ENCODE measurements at places on chromosomes 12 and 14. TPM values are rescaled to one million over a fixed set of nuclear protein-coding genes. Genes with fewer than 3 reads are reported as not detected.

FOXN4 gene
- polyA plus RNA-seq: not detected

SLC4A8 gene
- polyA plus RNA-seq: 1.1 TPM

RAB21 gene
- polyA plus RNA-seq: 18.7 TPM

- DNase-seq: no peak
Observed at GRCh38 chr14:102764220-102764671, 13.0 kb upstream of the TRAF3 start.

DNA sequence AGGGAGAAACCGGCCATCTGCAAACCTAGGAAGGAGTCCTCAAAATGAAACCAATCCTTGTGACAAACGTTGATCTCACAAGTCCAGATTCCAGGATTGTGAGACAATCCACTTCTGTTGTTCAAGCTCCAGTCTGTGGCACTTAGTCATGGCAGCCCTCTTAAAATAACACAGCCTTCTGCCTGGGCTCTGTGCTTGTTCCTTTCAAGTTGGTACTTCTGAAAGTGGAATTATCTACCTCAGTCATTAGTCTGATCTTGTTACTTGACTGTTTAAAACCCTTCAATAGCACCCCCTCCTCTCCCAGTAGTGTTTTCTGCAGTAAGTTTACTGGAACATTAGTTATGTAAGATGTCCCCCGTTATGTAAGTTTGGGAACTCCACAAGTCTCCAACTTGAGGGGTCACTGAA, 111.0 kb upstream of the HIF1A start:
- no peak for DNase-seq

DNA sequence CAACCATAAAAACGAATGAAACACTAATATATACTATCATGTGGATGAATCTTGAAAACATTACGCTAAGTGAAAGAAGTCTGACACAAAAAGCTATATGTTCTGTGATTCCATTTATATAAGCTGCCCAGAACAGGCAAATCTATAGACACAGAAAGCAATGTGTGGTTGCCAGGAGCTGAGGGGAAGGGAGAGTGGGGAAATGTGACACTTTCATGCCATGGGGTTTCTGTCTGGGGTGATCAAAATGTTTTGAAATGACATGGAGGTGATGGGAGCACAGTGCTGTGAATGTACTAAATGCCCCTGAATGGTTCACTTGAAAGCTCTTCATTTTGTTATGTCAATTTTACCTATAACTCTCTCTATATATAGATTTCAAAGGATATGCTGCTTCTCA, 30.1 kb downstream of the ATG14 start:
- DNase-seq: no peak

DNA sequence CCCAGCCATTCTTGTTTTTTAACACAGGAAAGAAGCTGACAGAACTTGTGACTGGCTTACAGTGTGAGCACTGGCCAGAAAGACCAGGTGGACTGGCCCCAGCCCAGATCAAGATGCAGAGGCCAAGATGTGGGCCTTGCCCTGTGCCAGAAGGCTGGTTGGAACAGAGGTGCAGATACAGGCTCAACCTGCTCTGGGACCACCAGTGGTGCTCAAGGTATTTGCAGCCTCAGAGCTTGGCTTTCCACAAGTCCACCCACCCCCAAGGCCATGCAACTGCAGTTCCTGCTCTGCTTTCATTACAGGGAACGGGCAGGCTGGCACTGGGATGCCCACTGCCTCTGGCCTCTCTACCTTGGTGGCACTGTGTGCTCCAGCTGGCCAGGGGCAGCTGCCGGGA, 23.3 kb downstream of the ZFC3H1 start:
- DNase-seq: no peak

DNA sequence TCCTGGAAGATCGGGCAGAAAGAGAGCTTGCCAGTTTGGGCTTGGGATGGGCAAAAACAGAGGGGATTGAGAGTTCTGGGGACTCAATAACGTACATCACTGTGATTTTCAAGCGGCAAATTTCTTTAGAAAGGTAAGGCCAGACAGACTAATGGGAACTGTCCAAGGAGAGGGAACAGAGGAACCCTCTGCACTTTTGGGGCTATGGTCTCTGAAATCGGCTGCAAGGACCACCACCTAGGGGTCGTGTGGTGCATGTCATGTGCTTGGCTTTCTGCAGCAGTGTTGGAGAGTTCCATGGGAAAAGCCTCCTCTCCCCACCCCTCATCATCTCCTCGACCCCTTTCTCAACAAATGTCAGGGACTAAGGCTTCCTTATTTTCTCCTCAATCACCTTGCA, 79.6 kb downstream of the PPM1A start:
- DNase-seq: no peak

GRCh38 chr14:45811155-45811554, 558.2 kb upstream of the MIS18BP1 start:
- DNase-seq: no peak

DNA sequence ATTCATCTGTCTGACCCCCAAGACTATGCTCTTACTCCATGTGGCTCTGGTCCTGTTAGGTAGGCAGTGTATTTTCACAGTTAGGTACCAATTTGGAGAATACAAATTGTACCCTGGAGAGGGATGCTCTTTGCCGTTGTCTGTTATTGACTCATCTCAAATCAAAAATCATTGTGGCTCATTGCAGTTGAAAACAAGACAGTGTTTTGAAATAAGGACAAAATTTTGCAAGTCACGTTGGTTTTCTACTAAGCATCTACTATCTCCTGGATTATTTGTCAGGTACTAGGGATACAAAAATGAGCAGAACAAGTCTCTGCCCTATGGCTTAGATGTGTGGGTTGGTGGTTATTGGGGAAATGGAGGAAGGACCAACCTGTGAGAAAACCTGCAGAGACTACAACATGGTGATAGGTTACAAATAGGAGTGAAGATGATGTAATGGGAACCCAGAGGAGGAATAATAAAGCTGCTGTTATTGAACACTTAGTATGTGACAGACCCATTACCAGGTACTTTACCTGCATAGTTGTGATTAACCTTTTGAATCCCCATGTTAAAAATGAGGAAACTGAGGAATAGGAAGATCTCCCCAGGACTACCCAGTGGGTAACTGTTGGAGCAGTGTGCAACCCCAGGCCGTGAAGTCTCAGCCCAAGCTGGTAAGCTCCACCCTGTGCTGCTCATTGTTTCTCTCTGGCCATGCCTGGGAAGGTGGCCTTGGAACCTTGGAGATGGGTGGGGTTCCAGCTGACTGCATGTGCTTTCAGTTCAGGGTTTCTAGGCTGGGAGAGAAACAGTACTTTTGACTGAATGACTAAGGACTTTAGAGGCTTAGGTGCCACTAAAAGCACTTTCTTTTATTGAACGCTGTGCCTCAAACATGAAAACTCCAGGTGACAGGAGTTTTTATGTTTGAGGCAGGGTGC, 72.9 kb upstream of the SRSF5 start:
- no peak for DNase-seq
